ENCODE measurements at places on chromosomes 3 and 15.

DNA sequence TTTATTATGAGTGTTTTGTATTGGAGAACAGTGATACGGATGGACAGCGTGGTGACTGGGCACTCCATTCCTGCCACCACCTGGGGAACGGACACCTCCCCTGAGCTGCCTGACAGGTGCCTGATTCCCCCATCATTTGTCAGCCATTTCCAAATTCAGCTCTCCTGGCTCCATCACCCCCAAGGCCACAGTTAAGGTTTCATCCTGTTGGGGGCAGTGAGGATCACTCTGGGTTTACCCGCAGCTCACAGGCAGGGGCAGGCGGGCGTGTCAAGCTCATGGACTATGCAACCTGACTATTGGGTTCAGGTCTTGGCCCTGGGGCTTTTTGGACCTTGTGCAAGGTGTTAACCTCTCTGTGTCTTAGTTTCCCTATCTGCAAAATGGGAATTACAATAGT is 76.3 kb downstream of the RAB11A start:
- no peak for DNase-seq

DNA sequence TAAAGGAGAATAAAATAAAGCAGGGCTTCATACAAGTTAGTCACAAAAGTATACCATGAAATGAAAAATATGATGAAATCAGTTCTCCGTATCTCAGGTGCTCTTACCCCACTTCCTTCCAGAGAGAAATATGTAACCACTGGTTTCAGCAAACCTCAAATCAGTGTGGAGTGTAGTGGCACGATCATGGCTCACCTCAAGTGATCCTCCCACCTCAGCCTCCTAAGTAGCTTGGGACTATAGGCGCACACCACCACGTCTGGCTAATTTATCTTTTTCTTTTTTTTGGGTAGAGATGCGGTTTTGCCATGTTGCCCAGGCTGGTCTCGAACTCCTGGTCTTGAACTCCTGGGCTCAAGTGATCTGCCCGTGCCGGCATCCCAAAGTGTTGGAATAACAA is 24.2 kb downstream of the DENND4A start:
- no peak for DNase-seq

DNA sequence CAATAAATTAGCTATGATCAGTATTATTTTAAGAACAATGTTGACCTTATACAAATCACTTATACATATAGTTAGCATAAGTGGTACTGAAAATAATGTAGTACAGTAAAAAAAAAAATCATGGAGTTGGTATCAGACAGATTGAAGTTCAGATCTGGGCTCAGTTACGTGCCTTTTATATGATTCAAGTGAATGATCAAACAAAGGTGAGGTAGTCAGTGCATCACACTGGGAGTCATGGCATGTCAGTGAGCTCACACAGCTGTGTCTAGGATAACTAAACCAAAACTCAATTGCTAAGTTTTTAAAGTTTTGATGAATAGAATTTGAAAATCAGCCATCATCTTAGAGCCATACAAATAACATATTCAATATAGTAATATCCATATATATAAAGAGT is 11.2 kb upstream of the CCR8 start:
- DNase-seq: no peak

- no peak for DNase-seq
Observed at GRCh38 chr3:72338082-72338941, 509.9 kb downstream of the SHQ1 start.

- DNase-seq: no peak
Observed at GRCh38 chr3:48446043-48446424, 503 bp upstream of the ATRIP start.

DNA sequence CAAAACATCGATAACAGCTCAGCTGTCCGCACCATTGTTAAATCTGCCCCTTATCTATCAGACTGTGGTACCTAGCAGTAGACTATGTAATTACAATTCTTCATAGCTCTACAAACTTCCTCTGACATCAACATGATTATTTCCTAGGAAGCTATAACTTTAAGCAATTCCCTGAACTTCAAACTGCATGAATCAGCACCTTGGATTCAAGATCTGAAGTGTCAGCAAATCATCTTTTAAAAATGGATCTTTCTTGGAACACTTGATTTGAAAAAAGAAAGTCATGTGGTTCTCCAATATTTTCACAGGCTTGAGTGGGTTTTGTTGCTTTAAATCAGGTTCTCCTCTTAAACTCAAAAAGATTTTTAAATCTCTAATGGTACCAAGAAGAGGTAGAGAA is 680.7 kb upstream of the LMCD1 start:
- no peak for DNase-seq

Measured in vagina (tissue), 2 donors.